ENCODE measurements at places on chromosomes 1 and 21. TPM values are rescaled to one million over a fixed set of nuclear protein-coding genes. Genes with fewer than 3 reads are reported as not detected.

The GJA5 gene
- total RNA-seq = 34.1 TPM

The NR1I3 gene
- not detected for total RNA-seq

The RGS16 gene
- total RNA-seq = 6.3 TPM

The MANEAL gene
- 3.7 TPM for total RNA-seq

The CELA2A gene
- total RNA-seq = not detected

The SPRR5 gene
- not detected for total RNA-seq

The KLF17 gene
- not detected for total RNA-seq

The PTAFR gene
- 5.6 TPM for total RNA-seq

The S100A5 gene
- total RNA-seq = not detected

The IL24 gene
- total RNA-seq = not detected

GRCh38 chr1:230633469-230633868 lies 8.8 kb upstream of the COG2 start:
- DNase-seq = no peak

- no peak for DNase-seq
These were observed 2.2 kb upstream of the TESK2 start for GRCh38 chr1:45493116-45493697.

GRCh38 chr1:159896546-159896930 lies 3.4 kb downstream of the CFAP45 start:
- no peak for DNase-seq

- no peak for DNase-seq
These were observed 44.1 kb downstream of the ALPL start for GRCh38 chr1:21553116-21553926.

DNA sequence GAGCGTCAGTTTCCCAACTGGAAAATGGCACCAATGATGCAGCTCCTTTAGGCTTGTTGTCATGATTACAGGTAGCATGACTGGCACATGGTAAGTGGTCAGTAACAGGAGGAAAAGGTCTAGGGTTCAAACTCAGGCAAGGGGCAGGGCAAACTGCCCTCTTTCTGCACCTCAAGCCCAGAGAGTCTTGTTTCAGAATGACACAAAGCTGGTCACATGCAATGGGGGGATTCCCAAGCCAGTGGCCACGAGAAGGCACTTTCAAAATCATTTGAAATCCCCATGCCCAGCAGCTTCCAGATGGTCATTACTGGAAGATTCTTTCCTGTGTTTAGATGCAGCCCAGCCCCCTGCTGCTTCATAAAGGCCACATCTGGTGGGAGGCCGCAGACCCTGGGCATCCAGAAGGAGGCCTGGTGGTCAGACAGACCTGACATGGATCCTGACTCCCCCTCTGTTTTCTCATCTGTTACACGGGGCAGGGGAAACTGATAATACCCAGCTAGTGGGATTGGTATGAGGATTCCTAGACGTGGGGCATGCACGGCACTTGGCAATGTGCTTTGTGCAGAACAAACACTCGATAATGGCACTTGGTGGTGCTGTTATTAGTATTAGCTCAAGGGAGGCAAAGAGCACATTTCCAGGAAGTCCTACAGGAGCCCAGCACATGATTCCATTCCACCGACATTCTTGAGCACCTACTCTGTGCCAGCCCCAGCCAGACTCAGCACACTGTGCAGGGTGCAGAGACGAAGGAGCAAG lies 6.9 kb upstream of the PLA2G2D start:
- DNase-seq = peak; percentile 43

DNA sequence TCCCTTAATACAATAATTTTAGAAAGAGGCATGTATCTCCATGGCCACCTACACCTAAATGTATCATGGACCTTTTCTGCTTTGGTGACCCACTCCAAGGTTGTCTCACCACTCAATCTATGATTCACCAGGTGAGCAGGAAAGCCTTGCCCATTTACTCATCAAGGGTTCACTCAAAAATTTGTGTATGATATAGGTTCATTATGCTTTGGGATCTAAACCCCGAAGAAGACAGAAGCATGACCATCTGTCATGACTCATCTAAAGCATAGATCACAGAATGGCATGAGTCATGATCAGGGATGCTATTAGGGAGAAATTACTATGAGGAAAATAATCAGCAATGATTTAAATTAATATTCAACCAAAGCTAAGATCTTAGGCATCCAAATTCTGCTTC lies 38.5 kb downstream of the PYHIN1 start:
- DNase-seq = no peak

- DNase-seq = no peak
These were observed 27.1 kb upstream of the DISP1 start for GRCh38 chr1:222787729-222788128.

- DNase-seq = peak; percentile 3
These were observed 126.9 kb downstream of the MATN1 start for GRCh38 chr1:30596470-30596869.

DNA sequence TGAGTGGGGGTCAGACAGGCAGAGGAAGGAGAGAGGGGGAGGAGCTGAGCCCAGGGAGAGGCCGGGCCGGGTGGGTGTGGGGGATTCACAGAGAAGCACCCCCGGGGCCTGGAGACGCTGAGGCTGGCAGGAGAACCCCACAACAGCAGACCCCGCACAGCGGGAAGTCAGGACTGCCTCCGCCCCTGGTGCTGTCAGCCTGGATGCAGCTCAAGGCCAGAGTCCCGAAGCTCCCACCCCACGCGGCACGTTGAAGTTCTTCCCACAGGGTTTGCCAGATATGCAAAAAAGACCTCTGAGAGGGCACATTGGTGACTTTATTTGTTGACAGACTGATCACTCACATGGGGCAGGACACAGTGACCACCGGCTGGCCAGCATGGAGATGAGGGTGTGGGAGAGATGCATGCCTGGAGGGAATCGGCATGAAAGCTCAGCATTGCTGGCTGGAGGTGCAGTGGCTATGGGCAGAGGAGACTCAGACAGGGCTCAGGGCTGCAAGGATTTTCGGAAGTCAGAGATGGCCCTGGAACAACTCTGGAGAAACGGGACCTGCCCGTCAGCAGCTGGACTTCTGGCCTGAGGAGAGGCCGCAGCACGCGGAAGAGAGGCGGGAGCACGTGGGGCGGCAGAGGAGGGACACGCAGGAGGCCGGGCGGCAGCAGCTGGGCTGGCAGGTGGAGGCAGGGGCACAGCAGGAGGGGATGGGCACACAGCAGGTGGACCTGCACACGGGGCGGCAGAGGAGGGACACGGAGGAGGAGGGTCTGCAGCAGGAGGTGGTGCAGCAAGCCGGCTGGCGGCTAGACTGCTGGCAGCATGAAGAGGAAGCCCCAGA lies 885 bp downstream of the KRTAP10-3 start:
- DNase-seq = peak; percentile 50

DNA sequence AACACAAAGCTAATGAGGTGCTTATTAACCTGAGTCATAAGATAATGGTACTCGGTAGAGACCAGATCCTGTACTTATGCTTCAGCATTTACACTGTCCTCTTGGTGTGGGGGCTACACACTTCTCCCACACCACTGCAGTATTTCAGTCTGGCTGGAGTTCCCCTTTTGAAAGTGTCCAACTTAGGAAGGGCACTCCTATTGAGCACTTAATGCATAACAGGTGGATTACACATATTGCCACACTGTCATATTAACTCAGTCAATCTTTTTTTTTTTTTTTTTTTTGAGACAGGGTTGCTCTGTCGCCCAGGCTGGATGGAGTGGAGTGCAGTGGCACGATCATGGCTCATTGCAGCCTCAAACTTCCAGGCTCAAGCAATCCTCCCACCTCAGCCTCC lies 1.5 kb downstream of the GPATCH4 start:
- no peak for DNase-seq

GRCh38 chr1:107499139-107499744 lies 358.4 kb downstream of the NTNG1 start:
- no peak for DNase-seq

DNA sequence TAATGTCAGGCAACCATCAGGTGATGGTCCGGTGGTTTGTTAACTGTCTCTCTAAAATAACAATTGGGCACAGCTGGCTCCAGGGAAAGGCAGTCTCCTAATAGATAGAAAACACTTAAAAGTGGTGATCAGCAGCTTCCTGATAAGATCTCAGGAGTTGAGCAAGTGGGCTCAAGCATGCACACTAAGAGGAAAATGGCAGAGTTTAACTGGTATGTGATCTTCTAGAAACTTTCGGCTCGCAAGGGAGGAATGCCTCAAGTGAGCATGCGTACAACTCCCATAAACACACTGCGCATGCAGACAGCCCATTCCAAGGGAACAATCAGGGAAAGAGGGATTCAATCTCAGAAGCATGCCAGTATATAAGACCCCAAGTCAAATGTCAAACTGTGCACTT lies 52.2 kb upstream of the VTCN1 start:
- no peak for DNase-seq

DNA sequence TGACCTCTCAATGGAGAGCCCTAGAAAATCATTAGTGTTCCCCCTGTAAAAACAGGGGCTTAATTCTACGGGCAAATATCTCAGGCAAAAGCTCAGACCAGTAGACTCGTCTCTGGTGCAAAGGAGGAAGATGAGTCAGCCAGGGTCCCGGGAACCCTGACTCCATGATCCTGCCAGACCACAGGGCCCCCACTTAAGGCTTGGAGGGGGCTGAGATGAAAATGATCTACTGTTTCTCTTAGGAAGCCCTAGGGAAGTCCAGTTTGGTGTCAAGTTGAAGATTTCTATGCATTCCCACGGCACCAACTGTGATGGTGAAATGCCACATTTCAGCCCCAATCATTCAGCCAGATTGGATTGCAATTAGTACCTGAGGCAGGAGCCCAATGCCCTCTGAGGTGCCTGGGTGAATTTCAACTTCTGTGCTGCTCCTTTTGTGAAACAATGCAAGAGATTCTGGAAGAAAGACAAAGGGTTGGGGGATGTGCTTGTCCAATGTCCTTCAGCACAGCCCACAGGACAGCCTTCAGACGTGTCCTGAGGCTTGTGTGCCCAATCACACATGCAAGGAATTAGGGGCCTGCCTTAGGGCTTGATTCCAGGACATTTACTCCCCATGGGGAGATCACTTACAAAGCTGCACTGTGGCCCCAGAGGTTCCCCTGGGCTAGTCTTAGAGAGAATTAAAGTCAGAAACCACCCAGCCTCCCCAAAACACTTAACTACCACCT lies 18.1 kb downstream of the NAV1 start:
- no peak for DNase-seq

GRCh38 chr1:30472526-30472925 lies 250.9 kb downstream of the MATN1 start:
- peak; percentile 39 for DNase-seq

GRCh38 chr21:41739936-41740335 lies 26.9 kb downstream of the RIPK4 start:
- no peak for DNase-seq

- no peak for DNase-seq
These were observed 23.7 kb upstream of the EDARADD start for GRCh38 chr1:236370420-236370819.

GRCh38 chr21:32099812-32100416 lies 178.9 kb downstream of the MIS18A start:
- DNase-seq = no peak

- DNase-seq = no peak
These were observed 4.7 kb downstream of the BTBD19 start for GRCh38 chr1:44812822-44813543.

DNA sequence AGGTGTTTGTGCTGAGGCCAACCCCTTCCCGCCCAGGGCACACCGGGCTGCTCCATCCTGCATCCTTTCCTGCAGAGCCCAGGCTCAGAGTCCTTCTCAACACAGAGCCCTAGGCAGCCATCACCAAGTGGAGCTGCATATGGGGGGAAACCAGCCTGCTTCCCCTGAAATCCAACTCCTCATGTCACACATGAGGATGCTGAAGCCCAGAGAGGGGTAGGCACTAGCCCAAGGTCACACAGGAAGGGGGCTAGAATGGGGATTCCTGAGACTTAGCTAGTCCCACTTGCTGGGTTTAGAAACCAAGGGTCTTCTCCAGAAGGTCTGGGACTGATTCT lies 5.5 kb upstream of the TNFRSF1B start:
- DNase-seq = no peak

All from breast epithelium (tissue), 4 donors.